ENCODE measurements at places on chromosomes 12 and 14.

DNA sequence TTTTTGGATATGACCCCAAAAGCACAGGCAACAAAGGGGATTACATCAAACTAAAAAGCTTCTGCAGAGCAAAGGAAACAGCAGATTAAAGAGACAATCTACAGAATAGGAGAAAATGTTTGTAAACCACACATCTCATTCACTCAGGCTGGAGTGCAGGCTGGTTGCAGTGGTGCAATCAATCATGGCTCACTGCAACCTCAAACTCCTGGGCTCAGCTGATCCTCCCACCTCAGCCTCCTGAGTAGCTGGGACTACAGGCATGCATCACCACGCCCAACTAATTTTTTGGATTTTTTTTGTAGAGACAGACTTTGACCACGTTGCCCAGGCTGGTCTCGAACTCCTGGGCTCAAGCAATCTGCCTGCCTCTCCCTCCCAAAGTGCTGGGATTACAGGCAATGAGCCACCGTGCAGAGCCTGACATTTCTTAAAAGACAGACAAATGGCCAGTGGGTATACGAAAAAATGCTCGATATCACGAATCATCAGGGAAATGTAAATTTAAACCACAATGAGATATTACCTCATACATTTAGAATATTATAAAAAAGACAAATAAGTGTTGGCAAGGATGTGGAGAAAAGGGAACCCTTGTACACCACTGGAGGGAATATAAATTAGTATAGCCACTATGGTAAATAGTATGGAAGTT, 9.8 kb downstream of the NCKAP5L start:
- no peak for DNase-seq

DNA sequence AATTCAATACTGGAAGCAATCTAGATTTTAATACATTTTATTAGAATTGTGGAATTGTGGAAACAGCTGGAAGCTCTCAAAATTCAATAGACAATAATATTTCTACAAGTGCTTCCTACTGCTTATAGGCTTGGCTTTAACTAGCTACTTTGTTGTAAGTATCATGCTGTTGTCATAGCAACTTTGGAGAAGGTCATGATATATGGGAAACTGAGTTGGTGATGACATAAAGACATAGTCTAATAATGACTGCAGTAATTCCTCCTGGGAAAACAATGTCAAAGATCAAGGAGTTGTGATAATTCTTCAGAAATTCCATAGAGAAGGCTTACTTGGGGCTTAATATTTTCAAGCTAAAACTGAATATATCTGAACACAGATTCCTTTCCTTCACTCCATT, 266.6 kb downstream of the KIF21A start:
- DNase-seq: no peak

GRCh38 chr14:87863047-87863446, 129.9 kb downstream of the GALC start:
- no peak for DNase-seq

DNA sequence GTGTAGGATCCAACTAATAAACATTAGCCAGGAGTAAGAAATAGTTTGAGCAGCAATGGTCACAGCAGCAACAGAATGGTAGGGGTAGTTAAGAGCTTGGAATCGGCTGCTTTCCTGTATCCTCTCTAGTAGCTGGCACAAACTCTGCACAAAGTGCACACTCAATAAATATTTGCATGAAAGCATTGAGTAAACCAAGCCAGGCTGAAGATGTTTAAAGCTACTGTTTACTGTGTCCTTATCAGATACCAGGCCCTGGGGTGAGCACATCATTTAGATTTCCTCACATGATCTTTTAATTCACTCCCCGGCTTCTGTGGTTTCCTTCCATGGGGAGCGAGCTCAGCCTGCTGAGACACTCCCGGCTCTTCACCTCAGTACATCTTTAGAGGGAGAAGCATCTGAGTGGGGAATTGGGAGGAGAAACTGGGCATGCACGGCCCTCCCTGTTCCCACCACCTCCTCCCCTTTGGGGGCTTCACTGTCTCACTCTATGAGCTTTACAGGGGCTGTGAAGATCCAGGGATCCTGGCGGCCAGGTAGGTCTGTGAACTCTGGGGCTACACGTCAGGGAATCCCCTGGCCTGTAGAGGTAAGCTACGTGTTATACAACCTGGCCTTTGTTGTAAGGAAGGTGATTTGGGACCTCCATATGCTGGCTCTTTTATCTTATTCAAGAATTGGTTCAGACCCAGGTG, 107.2 kb upstream of the VASH1 start:
- DNase-seq: no peak

- no peak for DNase-seq
These were observed 170.1 kb upstream of the FKBP4 start for GRCh38 chr12:2624543-2625288.

DNA sequence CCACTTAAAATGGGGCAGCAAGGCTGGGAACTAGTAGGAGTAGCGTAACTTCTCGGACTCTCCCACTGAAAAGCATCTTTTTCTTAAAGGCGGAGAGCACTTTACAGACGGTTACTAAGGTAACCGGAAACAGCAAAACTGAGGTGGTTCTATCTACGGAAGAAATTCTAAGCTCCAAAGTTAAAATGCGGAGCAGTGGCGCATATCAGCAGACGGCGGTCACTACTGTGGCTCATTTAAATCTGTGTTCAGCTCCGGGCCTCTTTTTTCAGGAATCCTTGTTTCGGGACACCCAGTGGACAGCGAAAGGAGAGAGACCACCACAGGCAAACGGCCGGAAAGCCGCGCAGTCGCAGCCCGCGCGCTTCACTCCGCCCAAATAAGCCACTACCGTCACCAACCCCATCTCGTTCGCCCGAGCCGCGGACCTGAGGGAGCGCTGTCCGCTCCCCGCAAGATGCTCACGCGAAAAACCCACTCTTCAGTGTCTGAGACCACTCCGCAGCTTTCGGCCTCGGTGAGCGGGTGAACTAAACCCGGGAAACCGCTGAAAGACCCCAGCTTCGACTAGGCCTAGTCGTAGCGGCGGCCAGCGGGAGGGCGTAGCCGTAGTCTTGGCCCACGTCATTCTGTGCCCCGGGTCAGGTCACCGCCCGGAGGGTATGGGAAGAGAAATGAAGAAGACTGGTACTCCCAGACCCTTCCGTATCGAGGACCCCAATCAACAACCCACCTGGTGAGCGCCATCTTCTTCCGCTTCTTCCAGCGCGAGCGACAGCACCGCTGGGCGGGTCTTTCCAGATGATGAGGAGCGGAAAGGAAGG, at the start of gene SNW1:
Gene SNW1, minus strand, starts transcription at position 776 of the 824 bp plus-strand sequence. Its CDS starts 29 bp downstream, at position 747.
- DNase-seq: no peak

GRCh38 chr14:46279327-46279726, 372.3 kb downstream of the RPL10L start:
- no peak for DNase-seq

GRCh38 chr14:95256002-95256775, 63.5 kb downstream of the CLMN start:
- DNase-seq: no peak

DNA sequence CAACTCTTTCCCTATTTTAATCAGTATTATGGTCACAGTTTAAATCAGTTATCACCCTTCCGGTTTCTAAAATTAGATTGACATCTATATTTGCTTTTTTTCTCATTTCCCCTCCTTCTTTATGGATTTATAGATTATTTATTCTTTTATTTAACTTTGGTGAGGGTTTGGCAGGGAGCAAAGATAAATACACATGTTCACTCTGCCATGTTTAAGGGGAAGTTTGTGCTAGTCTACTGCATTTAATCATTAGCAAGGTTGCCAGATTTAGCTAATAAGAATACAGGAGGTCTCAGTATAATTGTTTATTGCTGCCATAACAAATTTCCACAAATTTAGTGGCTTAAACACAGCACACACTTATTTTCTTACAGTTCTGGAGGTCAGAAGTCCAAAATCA, 204.0 kb upstream of the BTG1 start:
- DNase-seq: no peak

All from NCI-H2081 treated with DMSO at 0.1 percent for 48 hours (cell line).